Esophagus squamous epithelium (tissue), 5 donors: ENCODE measurements at places on chromosomes 16 and 17.

DNA sequence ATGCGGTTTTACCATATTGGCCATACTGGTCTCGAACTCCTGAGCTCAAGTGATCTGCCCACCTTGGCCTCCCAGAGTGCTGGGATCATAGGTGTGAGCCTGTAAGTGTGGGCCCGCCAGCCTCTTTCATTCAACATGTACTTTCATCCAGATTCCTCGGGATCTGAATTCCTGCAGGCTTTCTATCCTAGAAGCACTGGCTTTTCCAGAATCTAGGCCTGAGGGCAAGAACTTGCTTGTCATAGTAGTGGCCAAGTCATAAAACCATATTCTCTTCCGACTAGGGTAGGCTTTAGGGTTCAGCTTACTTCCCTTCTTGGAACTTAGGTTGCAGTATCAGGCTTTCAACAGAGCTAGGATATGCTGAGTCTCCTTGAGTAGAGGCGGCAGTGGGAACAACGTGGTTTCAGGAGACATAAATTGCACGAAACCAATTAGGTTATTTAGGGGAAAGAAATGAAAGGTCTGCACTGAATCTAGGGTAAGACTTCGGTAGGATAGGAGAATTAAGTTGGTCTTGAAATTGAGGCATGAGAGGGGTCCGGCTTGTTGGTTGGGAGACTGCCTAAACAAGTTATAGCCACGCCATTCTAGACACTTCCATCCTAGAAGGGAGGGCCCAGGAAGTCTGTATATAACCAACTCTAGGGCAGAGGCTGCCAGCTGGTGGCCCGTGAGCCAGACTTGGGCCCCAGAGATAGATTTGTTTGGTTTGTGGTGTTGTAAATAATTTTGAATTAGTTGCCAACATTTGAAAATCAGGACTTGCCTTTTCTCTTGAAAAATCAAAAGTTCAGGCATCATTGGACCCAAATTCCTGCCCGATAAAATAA lies 15.6 kb downstream of the SLC7A6 start:
- no peak for DNase-seq

DNA sequence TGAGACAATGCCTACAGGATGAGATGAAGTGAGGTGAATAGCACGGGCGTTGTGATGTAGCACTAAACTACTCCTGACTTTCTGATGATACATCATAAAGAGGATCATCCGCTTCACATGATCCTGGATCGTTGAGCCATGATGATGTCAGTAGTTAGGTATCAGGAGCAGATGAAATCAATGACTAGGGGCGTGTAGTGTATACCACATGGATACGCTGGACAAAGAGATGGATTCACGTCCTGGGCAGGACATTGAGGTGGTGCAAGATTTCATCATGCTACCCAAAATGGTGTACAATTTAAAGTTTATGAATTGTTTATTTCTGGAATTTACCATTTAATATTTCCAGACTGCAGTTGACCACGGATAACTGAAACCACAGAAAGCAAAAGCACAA lies 156.6 kb downstream of the ANKFN1 start:
- DNase-seq, result no peak

GRCh38 chr17:17545031-17545820 lies 46.3 kb downstream of the PEMT start:
- DNase-seq, result no peak

DNA sequence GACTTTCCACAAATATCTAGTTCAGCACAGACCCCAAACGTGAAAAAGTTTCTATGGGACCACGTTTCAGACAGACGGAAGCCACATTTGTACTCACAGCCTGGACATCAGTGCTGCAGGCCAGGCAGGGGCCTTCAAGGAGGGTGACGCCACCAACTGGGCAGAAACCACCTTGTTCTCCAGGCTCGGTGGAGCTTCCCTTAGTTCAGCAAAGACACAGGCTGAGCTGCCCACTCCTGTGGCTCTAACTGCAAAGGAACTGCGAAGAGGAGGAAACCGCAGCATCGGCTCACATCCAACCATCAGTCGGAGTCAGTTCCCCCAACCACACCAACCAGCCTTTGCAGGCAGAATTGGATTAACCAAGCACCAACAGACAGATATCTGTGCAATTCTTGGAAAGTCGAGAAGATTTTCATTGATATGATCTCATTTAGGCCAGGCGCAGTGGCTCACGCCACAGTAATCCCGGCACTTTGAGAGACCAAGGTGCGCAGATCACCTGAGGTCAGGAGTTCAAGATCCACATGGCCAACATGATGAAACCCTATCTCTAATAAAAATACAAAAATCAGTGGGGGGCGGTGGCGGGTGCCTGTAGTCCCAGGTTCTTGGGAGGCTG lies 73.3 kb upstream of the CNEP1R1 start:
- DNase-seq, result no peak

- DNase-seq, result no peak
These were observed 5.2 kb downstream of the CACNA1G start for GRCh38 chr17:50565402-50566350.

DNA sequence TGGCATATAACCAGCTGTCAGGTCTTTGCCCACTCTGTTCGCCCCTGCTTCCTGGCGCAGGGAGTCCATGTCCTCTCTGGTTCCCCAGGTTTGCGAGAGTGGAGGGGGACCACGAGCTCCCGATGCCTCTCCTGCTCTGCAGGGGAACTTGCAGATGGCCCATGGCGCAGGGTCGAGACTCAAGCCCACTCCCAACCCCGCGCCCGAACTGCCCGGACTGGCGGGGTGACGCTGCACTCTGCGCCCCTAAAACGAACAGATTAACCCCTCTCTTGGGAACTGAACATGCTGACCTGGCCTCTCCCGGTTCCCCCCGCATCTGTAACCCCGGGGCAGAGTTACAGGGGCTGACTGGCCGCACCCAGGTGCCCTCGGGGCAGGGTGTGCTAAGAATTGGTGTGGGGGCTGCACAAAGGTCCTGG lies 681 bp upstream of the PLA2G15 start:
- no peak for DNase-seq

GRCh38 chr16:73040735-73041402 lies 7.1 kb downstream of the ZFHX3 start:
- no peak for DNase-seq

DNA sequence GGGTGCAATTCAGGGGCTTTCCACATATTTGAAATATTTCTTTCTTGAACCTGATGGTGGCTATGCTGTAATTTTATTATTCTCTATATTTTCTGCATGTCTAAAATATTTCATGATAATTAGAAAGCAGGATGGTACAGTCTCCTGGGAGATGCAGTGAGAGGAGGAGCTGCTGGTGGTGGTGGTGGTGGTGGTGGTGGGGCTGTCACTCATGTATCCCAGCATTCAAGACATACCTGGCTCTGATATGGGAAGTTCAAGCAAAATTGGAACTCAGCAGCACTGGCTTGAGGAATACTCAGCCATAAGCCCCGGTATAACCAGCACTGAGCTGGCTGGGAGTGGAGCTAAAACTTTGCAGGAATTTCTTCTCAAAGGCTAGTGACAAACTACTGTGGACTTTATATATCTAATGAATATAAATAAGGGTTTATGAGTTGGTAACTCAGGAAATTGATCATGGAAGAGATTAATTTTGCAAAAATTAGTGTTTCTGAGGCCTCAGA lies 200.3 kb downstream of the PRKCB start:
- no peak for DNase-seq

- DNase-seq, result no peak
These were observed 2.3 kb upstream of the ITGAE start for GRCh38 chr17:3803308-3803640.

GRCh38 chr16:6113749-6114148 lies 1016.2 kb upstream of the EEF2KMT start:
- DNase-seq, result no peak

DNA sequence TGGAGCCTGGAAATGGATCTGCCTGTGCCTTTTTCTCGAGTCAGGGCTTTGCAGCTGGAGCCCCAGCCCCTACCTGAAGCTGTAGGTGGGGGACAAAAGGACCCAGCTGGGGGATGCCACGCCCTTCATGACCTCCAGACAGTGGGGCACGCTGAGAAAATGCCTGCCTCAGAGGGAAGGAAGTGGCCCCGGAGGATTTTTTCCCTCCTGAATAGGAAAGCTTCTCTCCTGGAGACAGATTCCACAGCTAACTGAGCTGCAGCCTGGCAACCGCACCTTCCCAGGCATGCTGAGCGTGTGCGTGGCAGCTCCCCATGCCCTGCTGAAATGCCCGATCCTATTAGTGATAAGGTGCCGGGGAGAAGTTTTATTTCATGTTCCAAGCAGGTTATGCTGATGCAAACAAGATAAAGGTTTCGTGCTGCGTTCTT lies 58.0 kb downstream of the AIPL1 start:
- DNase-seq, result no peak

DNA sequence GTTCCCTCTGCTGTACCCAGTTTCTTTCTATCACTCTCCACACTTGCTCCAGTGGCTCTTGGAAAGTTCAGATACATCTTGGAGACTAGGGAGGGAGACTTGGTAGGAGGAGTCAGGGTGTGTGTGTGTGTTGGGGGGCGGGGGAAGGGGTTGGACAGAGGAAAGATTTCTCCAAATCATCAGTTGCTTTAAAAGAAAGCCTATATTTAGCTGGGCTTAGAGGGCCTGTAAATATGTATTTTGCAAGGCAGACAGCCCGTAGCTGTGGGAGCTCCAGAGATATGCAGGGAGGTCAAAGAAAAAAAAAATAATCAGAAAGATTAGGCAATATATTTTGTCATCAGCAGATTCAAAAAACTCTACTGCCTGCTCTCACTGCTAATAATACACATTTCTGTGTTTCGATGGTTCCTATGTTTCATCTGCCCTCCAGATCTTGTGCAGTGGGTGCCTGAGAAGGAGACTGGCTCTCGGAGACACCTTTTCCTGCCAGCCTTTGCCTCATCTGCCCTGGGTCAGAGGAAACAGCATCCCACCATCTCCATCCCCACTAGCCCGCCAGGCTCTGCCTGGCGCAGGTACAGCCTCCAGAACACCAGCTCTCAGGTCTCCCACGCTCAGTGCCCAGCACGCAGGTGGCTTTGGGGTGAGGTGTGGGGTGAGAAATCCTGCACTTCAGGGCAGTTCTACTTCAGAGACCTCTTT lies 4.8 kb upstream of the PPP1R9B start:
- no peak for DNase-seq

- no peak for DNase-seq
These were observed 117.3 kb upstream of the RCVRN start for GRCh38 chr17:10022416-10022815.

GRCh38 chr17:66378296-66378695 lies 75.9 kb downstream of the PRKCA start:
- DNase-seq, result no peak

GRCh38 chr16:55285586-55285985 lies 38.4 kb upstream of the IRX6 start:
- DNase-seq, result no peak

DNA sequence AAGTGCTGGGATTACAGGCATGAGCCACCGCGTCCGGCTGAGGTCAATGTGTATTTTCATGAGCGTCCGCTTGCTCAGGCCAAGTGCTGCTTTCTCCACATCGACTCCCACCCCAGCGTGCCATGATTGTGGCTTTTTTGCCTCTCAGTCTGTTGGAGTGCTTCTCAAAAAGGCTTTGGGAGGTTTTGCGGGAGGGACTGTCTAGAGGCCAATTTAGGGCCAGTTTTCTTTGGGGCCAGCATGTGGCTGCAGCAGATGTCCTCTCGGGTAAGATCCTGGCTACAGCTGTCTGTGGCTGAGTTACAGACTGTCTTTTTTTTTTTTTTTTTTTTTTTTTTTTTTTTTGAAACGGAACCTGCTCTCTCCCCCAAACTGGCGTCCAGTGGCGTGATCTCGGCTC lies 6.5 kb downstream of the C16orf90 start:
- DNase-seq, result no peak

DNA sequence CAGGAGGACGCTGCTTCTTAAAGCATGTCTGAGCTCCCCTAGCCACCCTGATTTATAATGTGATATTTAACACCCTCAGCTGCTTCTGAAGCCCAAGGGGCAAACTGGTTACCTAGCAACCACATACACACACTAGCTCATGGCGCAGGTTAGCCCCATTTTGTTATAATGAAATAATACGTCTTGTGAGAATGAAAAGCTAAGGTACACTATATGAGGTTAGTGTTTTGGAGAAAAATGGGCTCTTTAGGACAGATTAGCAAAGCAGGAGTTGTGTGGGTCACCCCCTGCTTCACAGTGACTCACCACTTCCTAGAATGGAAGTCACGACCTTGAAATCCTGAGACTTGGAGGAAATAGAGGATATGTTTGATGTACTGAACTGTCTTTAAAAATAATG lies 404.8 kb upstream of the HSBP1 start:
- DNase-seq, result no peak

DNA sequence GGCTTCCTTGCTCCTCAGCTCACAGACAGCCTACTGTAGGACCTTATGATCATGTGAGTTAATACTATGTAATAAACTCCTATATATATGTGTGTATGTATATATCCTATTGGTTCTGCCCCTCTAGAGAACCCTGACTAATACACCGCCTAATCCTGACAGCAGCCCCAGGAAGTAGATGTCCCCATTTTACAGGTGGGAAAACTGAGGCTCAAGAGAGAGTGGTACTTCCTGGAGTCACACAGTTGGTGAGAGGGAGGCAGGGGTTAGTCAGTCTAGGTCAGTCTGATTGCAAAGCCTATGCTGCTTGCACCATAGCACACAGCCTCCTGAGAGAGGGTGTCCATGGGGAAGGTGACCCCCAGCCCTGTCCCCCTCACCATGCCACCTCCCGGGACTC lies 42.7 kb upstream of the C16orf82 start:
- DNase-seq, result no peak

DNA sequence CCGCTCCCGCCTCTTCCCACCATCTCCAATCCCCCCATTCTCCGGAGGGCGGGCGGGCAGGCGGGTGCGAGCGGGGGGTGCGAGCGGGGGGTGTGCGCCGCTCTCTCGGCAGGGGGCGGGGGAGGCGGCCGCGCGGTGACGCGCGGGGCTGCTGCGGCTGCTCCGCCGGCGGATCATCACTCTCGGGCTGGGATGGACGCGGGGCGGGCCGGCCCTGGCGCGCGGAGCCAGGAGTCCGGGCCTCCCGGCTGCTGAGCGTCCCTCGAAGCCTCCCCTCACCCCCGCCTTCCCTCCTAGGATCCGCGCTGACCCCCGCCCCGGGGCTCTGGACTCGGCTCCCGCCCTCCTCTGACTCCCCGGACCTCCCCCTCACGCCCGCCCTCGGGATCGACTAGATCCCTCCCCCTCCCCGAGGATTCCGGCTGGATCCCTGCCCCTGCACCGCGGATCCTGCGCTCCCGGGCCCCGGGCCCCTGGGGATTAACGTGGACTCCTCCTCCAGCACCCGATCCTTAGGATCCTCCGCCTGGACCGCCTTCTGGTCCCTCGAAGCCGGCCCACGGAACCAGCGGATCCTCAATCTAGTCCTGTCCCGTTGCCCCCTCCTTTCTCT lies 946 bp upstream of the TMEM256 start:
- no peak for DNase-seq

- no peak for DNase-seq
These were observed 34.5 kb downstream of the SLC39A11 start for GRCh38 chr17:73058022-73058421.

GRCh38 chr17:50531428-50532025 lies 1.0 kb upstream of the EPN3 start:
- no peak for DNase-seq

- no peak for DNase-seq
These were observed 24.6 kb upstream of the FAAP100 start for GRCh38 chr17:81576621-81577277.
